ENCODE measurements at places on chromosomes 6 and 20. TPM values are rescaled to one million over a fixed set of nuclear protein-coding genes. Genes with fewer than 3 reads are reported as not detected.

GRCh38 chr20:58700121-58700821 is 7.7 kb downstream of the NPEPL1 start:
- peaks cover 100% of the 10 kb centered on the region for H3K36me3 ChIP-seq
- H3K4me3 ChIP-seq = no peak overlapping the region
- peaks cover 12% of the 10 kb centered on the region for H3K4me1 ChIP-seq
- peak overlapping the region; percentile 70 for H3K27ac ChIP-seq
- ATAC-seq = peak; percentile 46

GRCh38 chr20:2245637-2246036 is 50.2 kb upstream of the TGM3 start:
- no peak for ATAC-seq
- no peak overlapping the region for H3K27ac ChIP-seq

Gene SAMD10
- 0.62 TPM for total RNA-seq

GRCh38 chr6:5701174-5701573 is 305.6 kb downstream of the NRN1 start:
- H3K27me3 ChIP-seq = no peaks in the 10 kb centered on the region

DNA sequence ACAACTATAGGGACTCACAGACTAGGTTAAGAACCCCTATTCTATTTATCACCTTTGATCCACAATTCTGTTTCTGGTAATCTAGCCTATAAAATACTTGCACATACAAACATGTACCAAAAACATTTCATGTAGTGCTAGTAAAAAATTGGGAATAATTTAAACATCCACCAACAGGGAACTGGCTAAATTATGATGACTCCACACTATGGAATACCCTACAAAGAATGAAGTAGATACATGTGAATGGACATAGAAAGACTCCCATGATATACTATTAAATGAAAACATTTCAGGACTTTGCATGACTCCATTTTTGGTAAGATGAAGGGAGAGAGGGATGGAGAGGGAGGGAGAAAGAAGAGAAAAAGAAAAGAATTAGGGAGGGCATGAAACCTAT is 58.2 kb downstream of the ZHX3 start:
- H3K4me3 ChIP-seq = no peak overlapping the region
- no peaks in the 10 kb centered on the region for H3K27me3 ChIP-seq
- no peak for ATAC-seq
- H3K27ac ChIP-seq = no peak overlapping the region

DNA sequence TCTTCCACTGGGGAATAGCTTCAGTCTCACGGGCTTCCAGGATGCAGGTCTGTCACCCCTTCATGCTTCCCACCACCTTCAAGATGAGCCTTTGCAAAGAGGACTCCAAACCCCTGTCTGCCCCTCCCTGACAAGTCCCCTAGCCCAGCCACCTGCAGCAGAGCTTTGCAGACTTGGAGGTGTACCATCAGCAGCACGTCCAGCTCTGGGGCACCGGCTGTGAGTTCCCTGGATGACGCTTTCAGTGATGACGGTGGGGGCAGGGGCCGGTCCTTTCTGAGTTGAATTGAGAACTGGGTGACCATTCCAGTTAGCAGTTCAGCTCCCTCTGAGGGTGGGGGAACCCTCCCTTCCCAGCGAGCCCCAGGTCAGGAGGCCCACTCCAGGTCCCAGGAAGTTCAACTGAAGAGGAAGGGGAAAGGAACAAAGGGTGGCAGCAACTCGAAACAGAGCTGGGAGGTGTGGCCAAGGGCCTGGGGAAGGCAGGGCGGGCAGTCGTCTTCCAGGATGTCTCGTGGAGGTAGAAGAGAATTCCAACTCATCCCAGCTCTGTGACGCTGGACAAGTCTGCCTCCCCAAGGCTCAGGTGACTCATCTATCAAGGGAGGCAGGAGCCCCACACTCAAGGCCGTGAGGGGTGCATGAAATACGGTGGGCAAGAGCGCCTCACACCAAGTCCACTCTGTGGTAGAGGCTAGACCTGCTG is 86.0 kb downstream of the PTPN1 start:
- H3K4me1 ChIP-seq = peaks cover 10% of the 10 kb centered on the region
- no peak for ATAC-seq
- peaks cover 1% of the 10 kb centered on the region for H3K36me3 ChIP-seq
- H3K27ac ChIP-seq = no peak overlapping the region
- H3K27me3 ChIP-seq = peaks cover 38% of the 10 kb centered on the region
- H3K4me3 ChIP-seq = no peak overlapping the region

GRCh38 chr6:88810701-88811100 is 152.7 kb downstream of the RNGTT start:
- ATAC-seq = no peak
- H3K36me3 ChIP-seq = no peaks in the 10 kb centered on the region
- H3K4me1 ChIP-seq = no peaks in the 10 kb centered on the region
- no peak overlapping the region for H3K27ac ChIP-seq
- no peaks in the 10 kb centered on the region for H3K27me3 ChIP-seq
- no peak overlapping the region for H3K4me3 ChIP-seq

Gene FAM83C
- not detected for total RNA-seq

- no peak overlapping the region for H3K4me3 ChIP-seq
- no peak for ATAC-seq
Measured at GRCh38 chr6:104226790-104227446, 632.8 kb downstream of the HACE1 start.

DNA sequence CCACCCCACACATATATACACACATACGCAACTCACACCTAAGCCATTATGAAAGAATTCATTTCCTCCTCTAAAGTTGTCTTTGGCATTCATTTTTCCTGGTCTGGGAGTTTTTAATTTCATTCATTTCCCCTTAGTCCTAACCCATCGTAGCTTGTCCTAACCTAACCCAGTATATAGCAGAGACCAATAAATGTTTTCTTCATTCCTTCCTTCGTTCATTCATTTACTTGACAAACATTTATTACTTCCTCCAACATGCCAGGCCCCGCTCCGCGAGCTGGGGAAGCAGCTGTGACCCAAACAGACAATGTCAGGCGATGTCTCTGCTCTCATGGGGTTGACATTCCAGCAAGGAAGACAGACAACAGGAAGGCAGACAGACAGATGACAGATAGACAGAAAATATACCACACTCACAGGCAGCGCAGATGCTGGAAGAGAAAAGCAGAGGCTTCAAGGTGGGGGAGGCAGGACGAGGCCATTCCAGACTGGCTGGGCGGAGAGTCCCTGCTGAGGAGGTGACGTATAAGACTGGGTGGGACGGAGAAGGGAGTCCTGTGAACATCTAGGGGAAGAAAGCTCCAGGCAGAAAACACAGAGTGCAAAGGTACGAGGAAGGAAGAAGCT is 33.7 kb upstream of the SIRPA start:
- no peaks in the 10 kb centered on the region for H3K4me1 ChIP-seq
- no peak for ATAC-seq
- H3K27me3 ChIP-seq = peaks cover 23% of the 10 kb centered on the region
- no peak overlapping the region for H3K4me3 ChIP-seq
- no peak overlapping the region for H3K27ac ChIP-seq

DNA sequence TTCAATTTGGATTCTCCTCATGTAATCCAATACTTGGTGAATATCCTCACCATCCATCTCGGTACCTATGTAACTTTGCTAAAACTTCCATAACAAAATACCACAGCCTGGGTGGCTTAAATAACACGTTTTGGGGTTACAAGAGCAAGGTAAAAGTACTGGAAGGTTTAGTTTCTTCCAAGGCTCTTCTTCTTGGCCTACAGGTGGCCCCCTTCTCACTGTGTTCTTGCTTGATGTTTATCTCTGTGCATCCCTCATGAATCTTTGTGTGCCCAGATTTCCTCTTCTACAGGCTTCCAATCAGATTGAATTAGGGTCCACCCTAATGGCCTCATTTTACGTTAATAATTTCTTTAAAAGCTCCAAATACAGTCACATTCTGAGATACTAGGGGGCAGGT is 163.3 kb upstream of the HCRTR2 start:
- ATAC-seq = no peak
- no peak overlapping the region for H3K27ac ChIP-seq
- H3K4me1 ChIP-seq = no peaks in the 10 kb centered on the region
- no peaks in the 10 kb centered on the region for H3K27me3 ChIP-seq
- no peaks in the 10 kb centered on the region for H3K36me3 ChIP-seq
- no peak overlapping the region for H3K4me3 ChIP-seq

- peaks cover 6% of the 10 kb centered on the region for H3K4me1 ChIP-seq
- peak overlapping the region; percentile 100 for H3K27ac ChIP-seq
- H3K36me3 ChIP-seq = peaks cover 21% of the 10 kb centered on the region
- no peak for ATAC-seq
Measured at GRCh38 chr20:50189681-50190250, 864 bp upstream of the CEBPB start.
